ENCODE measurements at places on chromosomes 7 and 10.

- no peak for DNase-seq
These were observed 42.6 kb downstream of the GSDME start for GRCh38 chr7:24714676-24715010.

DNA sequence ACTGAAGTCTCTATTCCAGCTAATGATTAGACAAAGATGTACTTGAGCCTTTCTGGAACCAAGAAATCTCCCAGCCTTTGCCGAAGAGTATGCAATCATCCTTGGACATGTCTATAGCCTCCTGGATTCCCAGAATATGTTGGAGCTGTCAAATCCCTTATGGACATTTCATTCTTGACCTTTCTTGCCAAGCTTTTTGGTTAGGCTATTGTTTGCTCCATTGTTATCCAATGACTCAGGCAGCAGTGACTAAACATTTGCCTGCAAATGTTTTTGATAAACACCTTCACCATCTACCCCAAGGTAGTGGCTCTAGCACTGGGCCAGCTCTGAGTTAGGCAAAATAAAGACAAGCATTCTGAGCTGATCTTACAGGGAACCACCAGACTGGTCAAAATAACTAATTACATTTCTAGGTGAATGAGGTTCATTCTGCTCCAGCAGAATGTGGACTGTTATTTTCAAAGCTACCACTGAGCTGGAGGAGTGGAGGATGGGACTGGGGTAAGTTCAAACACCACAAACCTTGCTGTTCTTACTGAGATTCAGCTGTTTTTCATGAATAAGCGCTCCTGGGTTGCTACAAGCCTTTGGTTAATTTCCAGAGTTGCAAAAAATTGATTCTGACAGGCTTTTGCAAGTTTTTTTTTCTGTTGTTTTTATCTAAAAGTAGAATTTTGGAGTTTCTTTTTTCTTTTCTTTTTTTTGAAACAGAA is 81.0 kb downstream of the TMEM270 start:
- DNase-seq: no peak

- no peak for DNase-seq
These were observed 92.8 kb upstream of the FAM133B start for GRCh38 chr7:92682903-92683539.

- no peak for DNase-seq
These were observed 5.6 kb downstream of the SNX13 start for GRCh38 chr7:17934612-17935240.

- DNase-seq: no peak
These were observed 57.3 kb downstream of the GBF1 start for GRCh38 chr10:102302611-102303010.

- no peak for DNase-seq
These were observed 181.2 kb upstream of the AGR3 start for GRCh38 chr7:17063045-17063383.

DNA sequence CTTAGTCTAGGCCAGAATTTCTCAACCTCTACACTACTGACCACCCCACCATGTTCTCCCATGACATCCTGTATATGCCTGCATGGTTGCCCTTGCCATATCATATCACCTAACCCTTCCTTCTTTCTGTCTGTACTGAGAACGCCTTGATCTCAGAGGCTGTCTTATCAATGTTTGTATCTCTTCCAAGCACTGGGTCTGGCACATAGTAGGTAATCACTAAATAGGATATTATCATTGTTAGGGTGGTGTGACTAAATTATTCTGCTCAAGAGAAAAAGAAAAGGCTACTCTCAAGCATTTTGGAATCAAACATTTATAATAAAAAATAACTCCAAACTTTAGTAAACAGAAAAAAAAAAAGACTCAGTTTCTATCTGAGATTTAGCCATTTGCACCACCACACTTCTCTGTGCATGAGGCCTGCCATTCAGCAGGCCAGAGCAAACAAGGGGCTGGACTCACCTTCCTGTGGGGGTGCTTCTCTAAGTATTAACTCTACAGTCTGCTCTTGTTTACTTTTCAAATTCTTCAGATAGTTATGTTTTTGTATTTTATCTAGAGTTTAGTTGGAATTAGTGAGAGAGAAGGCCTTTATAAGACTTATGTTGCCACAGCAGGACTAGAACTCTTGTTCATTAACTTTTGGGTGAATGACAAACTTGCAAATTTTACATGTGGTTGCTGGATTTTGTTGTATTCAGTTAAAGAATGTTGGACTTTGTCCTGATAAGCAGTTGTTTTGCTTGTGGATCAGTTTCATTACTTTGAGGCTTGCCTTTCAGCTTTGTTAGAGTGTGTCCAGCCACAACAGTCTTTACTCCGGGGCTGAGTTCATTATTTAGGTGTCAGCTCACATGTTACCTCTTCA is 5.4 kb downstream of the AGBL3 start:
- DNase-seq: no peak

DNA sequence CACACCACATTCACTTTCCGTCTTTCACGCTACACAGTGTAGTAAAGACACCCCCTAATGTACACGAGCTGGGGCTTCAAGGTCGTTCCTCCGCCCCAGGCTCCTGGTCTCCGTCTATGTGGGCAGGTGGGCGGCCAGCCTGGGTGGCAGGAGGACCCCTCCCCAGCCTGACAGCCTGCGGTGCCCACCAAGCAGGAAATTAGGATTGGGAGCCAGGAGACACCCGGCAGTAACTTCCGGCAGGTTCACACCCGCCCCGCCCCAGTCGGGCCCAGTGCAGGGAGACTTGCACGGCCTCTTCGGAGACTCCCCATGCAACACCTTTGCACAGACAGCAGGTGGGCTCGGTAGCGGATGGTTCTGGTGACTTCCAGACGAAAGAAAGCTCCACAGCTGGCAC is 27.7 kb upstream of the ADGRA1 start:
- no peak for DNase-seq

GRCh38 chr7:131112431-131112830 is 215.2 kb upstream of the MKLN1 start:
- DNase-seq: no peak

- no peak for DNase-seq
These were observed 47.9 kb downstream of the PWWP2B start for GRCh38 chr10:132444877-132445351.

GRCh38 chr10:105398202-105398601 is 757.1 kb downstream of the SORCS3 start:
- no peak for DNase-seq

DNA sequence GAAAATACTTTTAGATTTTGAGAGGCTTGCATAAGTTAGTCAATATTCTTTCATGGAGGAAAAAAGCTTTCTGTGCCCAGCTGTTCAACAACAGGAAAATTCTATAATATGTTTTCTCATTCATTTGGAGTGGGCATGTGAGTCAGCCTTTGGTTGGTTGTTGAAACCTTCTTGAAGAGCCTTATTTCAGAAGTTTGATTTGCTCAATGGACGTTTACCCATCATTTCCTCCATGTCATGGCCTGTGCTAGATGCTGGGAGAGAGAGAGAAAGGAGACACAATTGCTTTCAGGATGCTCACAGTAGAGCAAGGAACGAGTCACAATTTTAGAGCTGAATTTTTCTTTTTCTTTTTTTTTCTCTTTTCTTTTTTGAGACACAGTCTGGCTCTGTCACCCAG is 181.7 kb downstream of the PRKCQ start:
- DNase-seq: no peak

- DNase-seq: no peak
These were observed 31.1 kb upstream of the VIPR2 start for GRCh38 chr7:159175792-159176191.

DNA sequence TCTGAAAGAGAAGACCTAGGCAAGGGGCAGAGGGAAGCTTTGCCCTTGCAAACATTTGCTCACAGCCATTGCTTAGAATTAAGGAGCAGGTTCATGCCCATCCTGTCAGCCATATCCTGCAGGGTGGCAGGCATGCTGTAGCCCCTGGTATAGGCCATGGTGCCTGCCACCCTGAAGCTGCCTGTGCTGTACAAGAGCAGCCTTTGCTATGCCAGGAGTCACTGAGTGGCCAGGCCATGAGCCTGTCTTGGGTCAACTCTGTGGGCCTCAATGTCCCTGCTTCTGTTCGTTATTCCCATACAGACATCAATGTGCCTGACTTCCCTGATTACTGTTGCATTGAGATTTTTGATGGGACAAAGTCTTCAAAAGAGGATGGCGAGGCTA is 368 bp upstream of the SVOPL start:
- DNase-seq: no peak

- DNase-seq: no peak
These were observed 56.6 kb downstream of the CUX1 start for GRCh38 chr7:101874028-101874427.

DNA sequence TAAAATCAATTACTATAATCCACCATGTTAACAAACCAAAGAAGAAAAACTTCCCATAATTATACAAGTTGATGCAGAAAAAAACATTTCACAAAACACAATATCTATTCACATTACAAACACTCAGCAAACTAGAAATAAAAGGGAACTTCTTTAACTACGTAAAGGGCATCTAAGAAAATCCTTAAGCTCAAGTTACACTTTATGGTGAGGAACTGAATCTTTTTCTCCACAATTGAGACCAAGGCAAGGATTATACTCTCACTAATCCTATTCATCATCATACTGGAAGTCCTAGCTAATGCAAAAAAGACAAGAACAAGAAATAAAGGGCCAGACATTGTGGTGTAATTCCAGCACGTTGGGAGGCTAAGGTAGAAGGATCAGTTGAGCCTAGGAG is 159.9 kb downstream of the ZNF365 start:
- DNase-seq: no peak

DNA sequence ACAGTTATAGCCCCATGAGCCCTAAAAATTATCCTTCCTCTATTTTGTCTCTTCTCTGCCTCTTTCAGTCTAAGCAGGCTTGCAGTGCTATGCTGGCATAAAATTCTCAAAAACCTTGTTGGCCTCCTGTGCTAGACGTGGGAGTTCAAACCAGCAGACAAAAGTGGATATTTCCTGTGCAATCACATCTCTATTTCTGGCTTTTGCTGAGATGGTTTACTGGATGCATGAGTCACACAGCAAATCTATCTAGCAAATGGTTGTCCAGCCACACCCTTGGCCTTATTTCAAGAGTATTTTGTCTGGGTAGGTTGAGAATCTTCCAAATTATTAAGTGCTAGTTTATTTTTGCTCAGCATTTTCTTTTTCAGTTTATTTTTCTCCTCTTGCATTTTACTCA is 370.8 kb downstream of the CDC14C start:
- DNase-seq: no peak

DNA sequence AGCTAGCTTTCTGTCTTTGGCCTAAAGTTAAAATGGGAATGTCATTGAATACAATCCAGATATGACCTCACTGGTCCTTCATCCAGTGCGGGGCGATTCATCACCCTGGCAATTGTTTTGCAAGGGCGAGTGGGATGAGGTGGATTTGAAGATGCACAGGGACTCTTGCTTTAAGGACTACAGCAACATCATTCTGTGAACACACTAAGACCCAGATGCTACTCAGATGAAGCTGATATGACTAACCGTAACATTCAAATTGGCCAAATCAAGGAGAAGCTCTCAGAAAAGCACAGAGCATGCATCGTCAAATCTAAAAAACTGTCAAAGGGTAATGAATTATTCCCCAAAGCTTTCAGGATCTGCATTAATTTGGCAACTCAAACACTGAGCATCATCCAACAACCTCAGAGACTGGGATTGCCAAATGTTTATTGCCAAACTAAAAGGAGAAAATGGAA is 12.8 kb downstream of the CPA1 start:
- DNase-seq: no peak

- DNase-seq: no peak
These were observed 52.8 kb downstream of the P4HA1 start for GRCh38 chr10:73043766-73044377.

- no peak for DNase-seq
These were observed 1.4 kb downstream of the GCK start for GRCh38 chr7:44187636-44188416.

DNA sequence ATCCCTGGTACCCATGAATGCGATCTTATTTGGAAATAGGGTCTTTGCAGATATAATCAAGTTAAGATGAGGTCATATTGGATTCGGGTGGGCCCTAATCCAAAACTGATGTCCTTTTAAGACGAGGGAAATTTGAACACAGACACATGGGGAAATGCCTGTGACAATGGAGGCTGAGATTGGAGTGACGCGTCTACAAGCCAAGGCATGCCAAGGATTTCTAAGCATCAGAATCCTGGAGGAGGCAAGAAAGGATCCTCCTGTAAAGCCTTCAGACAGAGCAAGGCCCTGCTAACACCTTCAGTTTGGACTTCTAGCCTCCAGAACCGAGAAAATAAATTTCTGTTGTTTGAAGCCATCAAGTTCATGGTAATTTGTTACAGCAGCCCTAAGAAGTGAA is 18.5 kb downstream of the PARP12 start:
- no peak for DNase-seq

- DNase-seq: no peak
These were observed 8.9 kb downstream of the CHAT start for GRCh38 chr10:49622426-49623425.

- DNase-seq: no peak
These were observed 1235.0 kb upstream of the SORCS1 start for GRCh38 chr10:108399465-108399864.
